IPS-NIHi11 (cell line): ENCODE measurements at places on chromosomes 4 and X.

- peak; percentile 25 for DNase-seq
Measured at GRCh38 chrX:76253432-76253831, 80.6 kb downstream of the PBDC1 start.

DNA sequence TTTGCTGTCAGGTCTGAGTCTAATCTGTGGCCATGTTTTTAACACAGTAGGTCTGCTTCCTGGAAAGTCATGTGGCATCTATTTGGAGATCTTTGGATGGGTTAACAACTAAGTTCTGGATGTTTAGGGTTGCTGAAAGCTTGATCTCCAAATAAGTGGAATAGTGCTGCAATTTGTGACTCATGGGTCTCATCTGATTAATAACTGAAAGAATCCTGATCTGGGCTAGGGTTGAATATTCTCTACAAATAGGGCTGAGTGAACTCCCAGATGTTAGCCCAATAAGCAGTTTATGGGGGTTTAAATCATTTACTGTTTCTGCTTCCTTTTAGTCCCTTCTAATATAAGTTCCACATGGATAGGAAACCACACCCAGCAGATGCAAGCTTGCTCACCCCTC, 23.1 kb downstream of the CT47C1 start:
- no peak for DNase-seq

DNA sequence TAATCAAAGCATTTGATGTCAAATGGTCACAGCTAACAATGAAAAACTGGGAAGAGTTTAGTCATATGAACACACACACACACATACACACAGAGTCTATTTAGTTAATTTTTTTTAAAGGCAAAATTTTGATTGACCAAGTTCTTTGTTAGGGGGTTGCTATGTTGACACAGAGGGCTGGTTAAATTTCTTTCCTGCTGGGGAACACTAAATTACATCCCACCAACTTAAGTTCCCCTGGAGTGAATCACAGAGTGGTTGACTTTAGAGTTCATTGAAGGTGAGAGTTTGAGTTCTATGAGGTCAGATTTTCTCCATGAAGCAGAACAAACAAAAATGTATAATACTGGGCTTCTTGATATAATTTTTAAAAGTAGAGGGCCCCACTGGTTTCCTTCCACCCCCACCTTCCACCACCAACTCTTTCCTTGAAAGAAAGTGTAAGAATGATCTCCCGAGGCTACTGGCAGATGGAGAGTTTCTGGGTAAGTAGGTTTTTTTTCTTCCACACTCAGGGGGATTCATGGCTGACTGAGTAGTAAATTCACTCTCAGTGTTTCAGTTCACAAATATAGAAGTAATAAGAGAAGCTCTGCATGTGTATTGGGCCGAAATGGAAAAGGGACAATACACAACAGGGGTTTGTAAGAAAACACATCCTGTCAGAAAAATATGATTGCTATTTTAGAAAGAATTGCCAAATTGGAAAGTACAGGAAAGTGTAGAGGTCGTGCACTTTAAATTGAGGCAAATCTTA, 917.0 kb upstream of the LCORL start:
- no peak for DNase-seq

GRCh38 chr4:151921811-151922210, 161.0 kb upstream of the GATB start:
- no peak for DNase-seq

DNA sequence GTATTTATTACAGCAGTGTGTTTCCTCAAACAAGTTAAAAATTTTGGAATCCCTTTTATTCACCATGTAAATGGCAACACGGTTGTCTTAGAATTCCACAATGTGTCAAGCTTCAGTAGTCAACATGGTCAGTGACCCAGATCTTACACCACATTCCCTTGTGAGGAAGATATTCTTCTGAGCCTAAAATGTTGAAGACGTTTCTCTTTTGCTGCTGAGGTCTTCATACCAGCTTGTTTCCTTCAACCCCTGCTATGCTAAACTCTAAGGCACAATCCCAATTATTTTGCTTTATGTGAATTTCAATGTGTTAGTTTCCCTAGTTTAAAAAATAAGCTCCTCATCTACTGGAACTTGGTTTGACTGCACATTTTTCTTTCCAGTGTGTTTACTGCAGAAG, 17.6 kb upstream of the LDB2 start:
- no peak for DNase-seq

DNA sequence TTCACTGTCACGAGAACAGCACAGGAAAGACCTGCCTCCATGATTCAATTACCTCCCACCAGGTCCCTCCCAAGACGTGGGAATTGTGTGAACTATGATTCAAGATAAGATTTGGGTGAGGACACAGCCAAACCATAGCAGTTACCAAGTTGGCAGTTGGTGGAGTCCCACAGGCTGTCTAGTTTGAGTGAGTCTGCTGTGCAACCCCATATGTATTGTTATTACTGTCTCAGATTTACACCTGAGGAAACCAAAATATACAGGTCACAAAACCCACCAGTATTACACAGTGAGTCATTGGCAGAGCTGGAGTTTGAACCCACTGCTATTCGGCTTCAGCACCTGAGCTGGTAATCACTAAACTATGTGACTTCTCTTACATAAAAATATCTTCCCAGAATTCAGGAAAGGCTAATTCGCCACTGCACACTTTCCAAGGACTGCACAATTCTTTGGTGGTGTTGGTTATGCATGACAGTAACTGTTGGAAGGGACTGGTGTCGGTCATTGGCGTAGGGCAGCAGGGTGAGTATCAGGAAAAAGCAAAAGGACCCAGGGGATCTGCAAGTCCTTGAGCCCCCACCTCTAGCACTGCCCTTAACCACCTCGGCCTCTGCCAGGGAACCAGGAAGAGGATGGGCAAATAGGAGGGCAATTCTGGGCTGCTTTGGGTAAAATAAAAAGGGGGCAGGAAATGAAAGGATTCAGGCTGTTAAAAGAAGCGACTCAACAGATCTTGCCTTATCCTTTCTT, 110.1 kb downstream of the USP46 start:
- DNase-seq, result no peak

GRCh38 chrX:82765811-82766210, 742.3 kb upstream of the POU3F4 start:
- no peak for DNase-seq

GRCh38 chr4:78379991-78380729, 171.4 kb upstream of the ANXA3 start:
- no peak for DNase-seq

GRCh38 chrX:15073313-15073712, 196.6 kb downstream of the ASB9 start:
- no peak for DNase-seq

- no peak for DNase-seq
Measured at GRCh38 chrX:36035550-36035949, 116.0 kb downstream of the CFAP47 start.

GRCh38 chr4:176879380-176880116, 86.8 kb upstream of the VEGFC start:
- DNase-seq, result no peak

DNA sequence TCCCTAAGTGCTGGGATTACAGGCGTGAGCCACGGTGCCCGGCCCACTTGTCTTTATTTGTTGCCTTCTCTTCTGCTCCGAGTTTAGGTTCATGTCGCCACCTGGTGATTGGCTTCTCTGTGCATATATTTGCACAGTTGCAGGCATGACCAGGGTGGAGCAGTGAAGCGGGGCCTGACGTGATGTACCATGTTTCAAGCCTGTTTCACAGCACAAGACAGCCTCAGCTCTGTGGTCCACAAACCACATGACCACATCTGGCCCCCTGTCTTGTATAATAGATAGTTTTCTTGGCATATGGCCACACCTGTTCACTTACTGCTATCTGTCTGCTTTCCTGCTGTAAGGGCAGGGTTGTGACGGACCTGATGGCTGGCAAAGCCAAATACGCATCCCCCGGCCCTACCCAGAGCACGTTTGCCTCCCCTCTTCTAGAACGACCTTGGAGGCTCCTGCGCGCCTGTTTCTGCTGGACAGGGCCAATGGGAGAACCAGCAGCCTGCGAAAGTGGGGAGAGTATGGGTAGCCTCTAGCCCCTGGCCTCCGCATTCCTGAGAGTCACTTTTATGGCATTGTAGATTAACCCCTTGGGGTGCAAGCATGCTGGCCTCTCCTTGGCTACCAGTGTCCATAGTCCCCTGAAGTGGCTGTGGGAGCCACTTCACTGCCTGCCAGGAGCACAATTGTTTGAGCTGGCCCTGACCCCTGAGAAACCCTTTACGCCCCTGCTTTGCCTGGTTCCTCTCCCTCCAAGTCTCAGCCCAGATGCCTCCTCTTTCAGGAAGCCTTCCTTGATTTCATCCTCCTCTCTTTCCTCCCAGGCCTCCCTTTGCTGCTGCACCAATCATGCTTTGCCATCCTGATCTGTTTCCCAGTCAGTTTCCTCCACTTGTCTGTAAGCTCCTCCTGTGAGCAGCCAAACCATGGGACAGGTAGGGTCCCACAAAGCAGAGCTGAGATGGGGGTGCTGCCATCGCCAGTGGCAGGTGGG, 6.0 kb upstream of the SH3TC1 start:
- DNase-seq, result no peak

- no peak for DNase-seq
Measured at GRCh38 chr4:173879509-173879908, 349.5 kb upstream of the HAND2 start.

DNA sequence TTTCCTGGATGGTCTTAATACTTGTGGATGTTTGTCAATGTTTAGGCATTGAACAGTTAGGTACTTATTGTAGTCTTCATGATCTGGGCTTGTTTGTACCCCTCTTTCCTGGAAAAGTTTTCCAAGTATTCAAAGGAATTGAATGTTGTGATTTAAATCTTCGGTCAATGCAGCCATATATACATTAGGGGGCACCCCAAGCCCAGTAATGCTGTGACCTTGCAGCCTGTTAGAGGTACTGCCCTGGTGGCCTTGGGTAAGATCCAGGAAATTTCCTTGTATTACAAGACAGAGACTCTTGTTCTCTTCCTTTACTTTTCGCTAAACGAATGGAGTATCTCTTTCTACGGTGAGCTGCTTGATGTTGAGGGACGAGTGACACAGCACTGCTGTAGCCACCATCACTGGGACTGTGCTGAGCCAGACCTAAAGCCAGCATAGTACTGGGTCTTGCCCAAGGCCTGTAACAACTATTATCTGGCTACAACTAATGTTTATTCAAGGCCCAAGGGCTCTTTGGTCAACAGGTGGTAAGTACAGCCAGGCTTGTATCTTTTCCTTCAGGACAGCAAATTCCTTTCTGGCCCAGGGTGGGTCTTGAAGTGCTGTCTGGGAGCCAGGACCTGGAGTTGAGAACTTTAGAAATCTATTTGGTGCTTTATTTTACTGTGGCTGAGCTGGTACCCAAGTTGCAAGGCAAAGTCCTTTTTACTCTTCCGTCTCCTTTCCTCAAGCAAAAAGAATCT, 118.3 kb upstream of the ATOH1 start:
- peak; percentile 9 for DNase-seq

DNA sequence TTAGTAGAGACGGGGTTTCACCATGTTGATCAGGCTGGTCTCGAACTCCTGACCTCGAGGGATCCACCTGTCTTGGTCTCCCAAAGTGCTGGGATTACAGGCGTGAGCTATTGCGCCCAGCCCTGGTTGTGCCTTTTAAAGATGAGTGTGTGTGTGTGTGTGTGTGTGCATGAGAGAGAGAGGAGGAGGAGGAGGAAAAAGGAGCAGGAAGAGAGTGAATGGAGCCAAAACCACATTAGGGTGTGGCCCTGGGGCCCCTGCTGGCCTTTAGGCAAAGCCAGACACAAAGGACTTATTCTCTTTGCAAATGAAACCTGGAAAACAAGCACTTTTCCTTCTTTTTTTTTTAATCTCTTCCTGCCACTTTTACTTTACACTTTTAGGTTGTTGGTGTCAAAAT, 48.2 kb upstream of the KLF3 start:
- no peak for DNase-seq

DNA sequence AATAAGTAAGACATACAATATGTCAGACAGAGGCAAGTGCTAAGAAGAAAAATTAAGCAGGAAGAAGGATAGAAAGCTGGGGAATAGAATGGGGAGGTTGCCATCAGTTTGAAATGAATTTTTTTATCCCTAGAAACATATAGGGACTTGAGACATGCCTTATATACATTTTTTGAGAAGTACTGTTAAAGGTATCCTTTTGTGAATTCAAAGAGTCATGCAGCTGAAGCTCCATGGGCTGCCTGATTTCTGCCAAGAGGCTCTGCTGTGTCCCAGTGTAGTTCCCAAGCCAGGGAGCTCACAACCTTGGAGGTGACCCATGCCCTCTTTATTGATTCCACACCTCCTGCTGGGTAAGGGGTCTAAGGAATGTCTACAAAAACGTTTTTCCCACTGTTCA, 564.6 kb upstream of the DIPK2B start:
- no peak for DNase-seq

DNA sequence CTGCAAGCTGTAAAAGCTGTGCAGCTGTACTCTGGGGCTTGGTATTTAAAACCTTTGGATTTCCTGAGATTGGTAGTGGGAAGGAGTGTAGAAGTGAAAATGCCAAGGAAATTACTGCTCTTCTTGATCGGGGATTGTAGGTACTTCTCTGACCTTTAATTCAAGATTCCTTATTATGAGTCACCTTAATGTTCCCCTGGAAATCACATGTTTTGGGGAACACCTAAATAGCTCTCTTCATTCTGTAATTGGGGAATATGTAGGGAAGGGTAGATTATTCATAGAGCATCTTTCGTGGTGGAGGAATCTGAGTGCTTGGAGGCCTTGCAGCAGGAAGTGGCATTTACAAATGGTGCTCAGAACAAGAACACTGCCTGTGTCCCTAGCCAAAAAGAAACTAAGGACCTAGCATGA, 137.8 kb downstream of the UCHL1 start:
- no peak for DNase-seq

- DNase-seq, result peak; percentile 39
Measured at GRCh38 chrX:153944140-153944799, at the start of gene RENBP. Gene RENBP, minus strand, starts transcription at chrX:153944643. Its CDS starts 33 bp downstream, at chrX:153944610.

- no peak for DNase-seq
Measured at GRCh38 chr4:122966201-122966600, 43.8 kb upstream of the NUDT6 start.

DNA sequence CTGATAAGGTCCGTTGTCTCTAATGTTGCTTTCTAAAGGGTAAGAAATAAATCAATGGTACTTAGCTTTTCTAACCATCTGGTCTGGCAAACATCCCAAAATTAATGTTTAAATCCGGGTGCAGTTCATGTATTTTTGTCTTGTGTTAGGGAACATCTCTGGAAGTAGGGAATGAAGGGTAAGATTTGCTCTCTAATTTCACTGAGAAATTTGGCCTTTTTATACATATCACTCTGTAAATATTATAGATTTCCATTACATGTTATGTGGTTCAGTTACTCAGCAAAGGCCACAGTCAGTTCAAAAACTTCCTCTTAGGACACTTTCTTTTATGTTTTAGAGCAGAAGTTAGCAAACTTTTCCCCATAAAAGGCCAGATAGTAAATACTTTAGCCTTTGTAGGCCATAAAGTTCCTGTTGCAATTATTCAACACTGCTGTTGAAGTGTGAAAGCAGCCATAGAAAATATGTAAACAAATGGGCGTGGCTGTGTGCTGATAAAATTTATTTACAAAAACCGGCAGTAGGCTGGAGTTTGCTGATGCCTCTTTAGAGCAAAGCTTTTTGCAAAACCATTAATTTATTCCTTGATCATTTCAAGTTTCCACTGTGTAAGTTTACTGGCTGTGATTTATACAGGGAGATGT, 218.1 kb downstream of the ANTXR2 start:
- no peak for DNase-seq
